ENCODE measurements at places on chromosomes 6 and 20.

GRCh38 chr6:37990762-37991525 is 171.4 kb downstream of the ZFAND3 start:
- DNase-seq, result no peak

- DNase-seq, result no peak
Measured at GRCh38 chr6:168920289-168920688, 333.4 kb downstream of the THBS2 start.

DNA sequence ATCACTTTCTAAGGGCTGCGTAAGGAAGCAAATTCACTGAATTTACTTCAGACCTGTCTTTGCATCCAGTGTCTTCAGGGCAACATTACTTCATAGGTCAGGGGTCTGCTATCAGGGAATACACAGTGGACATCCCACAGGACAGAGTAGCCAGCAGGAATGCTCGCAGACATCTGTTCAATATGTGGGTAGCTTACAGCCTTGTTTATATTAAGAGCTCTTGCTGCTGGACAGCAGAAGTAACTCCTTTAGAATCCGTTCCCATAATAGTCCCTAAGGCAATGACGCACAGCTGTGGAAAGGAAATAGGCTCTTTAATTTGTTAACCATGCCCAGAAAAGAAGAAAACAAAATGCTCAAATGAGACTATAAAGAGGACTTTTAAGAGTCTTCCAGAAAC is 198.7 kb downstream of the MOXD1 start:
- no peak for DNase-seq

DNA sequence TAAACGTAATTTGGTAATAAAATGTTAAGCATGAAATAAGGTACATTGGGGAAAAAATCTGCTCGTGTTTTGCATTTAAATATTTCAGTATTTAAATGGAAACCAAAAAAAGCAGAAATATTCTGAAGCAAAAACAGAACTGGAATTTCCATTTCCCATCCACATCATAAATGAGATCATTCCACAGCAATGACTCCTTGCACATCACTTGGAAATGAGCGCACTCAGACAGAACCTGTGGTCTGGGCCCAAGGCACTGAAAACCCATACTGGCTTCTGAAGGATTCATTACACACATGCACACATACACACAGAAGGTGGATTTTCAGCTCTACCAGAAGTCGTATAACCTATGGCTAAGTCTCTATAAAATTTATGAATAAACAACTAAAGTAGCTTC is 174.8 kb downstream of the IBTK start:
- DNase-seq, result no peak

- DNase-seq, result no peak
Measured at GRCh38 chr6:23377830-23378229, 748.2 kb upstream of the NRSN1 start.

- DNase-seq, result no peak
Measured at GRCh38 chr20:2357114-2357513, 23.6 kb upstream of the TGM6 start.

DNA sequence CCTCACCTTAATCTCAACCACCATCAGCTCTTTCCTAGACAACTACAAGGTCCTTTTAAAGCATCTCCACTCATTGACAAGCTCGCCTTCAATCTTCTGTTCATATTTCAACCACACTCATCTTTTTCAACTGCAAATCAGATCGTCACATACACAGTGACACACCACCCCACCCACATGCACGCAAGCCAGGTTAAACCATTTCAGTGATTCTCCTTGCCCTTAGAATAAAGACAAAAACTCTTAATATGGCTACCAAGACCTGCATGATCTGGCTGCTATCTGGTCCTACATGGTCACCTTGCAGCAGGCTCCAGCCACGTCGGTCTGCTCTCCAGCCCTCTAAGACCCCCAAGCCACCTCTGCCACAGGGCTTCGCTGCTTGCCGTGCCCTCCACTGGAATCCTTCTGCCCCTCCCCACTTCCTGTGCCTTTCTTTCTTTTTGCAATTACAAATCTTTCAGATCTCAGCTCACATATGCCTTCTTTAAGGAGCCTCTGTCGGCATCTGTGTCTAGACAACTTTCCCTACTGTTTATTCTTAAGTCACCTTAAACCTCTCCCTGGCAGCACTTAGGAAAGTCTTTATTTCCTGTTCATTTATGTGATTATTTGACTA is 507.3 kb upstream of the ARID1B start:
- DNase-seq, result no peak

- no peak for DNase-seq
Measured at GRCh38 chr20:32752458-32753250, 9.4 kb upstream of the COMMD7 start.

GRCh38 chr20:384723-385122 is 4.2 kb downstream of the TRIB3 start:
- no peak for DNase-seq

DNA sequence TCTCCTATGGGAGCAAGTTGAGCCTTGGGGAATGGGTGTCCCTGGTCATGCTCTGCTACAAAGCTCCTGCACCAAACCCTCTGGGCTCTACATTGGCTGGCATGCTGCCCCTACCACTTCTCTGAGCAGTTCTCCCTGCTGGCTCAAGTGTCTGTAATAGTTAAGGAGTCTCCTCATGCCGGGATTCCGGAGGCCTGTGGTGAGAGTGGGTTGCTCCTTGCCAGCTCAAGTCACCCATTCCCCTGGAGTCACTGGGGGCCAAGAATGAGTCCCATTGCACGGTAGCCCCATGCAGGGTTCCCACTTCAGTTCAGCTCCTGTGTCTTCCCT is 173.9 kb downstream of the PRDM13 start:
- no peak for DNase-seq

DNA sequence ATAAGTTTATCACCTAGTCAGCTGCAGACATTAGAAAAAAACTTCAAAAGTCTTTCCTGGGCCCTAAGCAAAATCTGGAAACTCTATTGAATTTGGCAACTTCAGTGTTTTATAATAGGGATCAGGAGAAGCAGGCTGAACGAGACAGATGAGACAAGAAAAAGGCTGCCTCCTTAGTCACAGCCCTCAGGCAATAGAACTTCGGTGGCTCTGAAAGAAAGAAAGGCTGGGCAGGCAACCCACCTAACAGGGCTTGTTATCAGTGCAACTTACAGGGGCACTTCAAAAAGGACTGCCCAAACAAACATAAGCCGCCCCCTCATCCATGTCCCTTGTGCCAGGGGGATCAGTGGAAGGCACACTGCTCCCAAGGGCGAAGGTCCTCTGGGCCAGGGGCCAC is 657.9 kb upstream of the HS3ST5 start:
- no peak for DNase-seq

DNA sequence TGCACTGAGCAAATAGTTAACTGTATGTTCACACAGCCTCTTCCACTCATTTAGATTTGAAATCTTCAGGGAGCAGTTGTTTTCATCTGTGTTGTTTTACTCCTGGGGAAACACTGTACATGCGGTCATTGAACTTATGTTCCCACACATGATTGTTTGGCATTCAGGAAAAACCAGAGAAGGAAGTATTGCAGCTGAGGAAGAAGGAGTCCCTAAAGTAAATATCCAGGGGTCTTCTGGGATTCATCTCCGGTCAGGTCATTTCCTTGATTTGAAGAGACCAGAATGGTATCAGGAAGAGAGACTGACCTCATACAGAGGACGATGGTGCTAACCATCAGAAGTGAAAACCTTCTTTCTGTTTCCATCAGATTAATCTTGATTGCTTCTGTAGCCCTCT is 52.5 kb downstream of the DCBLD1 start:
- DNase-seq, result no peak

DNA sequence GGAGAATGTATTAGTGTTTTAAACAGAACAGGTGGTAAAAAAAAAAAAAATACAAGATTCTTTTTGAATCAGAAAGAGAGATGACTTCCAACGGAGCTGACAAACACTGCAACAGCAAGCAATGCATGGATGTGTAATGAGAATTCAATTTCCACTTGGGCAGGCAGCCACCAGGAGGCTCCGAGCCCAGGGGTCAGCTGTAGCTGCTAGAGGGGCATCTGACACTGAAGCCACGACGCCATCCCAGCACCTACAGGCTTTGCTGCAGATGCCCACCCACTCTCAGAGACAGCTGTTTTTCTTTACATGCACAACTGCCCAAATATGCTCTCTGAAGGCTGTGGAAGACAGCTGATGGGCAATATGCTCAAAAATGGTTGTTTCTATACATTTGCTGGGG is 75.4 kb downstream of the ELOVL5 start:
- no peak for DNase-seq

DNA sequence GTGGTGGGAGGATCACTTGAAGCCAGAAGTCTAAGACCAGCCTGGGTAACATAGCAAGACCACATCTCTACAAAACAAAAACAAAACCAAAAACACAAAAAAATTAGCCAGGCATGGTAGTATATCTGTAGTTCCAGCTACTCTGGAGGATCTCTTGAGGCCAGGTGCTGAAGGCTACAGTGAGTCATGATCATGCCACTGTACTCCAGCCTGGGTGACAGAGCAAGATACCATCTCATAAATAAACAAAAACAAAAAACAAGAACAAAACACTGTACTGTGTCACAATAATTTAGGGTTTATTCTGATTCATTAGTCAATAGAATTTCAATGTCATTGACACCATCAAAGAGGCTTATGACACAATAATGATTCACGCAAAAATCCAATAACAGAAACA is 1121.7 kb upstream of the MAP3K7 start:
- DNase-seq, result peak; percentile 15

DNA sequence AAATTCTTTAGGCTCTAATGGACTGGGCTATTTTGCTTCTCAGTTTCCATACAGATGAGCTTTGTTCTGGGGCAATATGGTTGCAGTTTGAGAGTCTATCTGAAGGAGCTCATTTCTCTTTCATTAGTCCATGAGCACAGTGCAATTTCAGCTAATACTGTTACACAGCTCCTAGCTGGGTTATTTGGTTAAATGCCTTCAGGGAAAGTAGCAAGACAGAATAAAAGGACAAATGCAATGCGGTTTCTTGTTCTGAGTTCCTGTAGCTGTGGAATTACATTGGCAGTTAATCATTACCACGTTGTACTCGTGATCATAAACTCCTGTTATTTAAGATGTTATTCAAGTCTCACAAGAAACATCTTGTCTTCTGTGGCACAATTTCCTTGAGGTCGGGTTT is 127.7 kb downstream of the BFSP1 start:
- DNase-seq, result no peak

- DNase-seq, result no peak
Measured at GRCh38 chr6:147625946-147626345, 117.5 kb downstream of the SAMD5 start.

DNA sequence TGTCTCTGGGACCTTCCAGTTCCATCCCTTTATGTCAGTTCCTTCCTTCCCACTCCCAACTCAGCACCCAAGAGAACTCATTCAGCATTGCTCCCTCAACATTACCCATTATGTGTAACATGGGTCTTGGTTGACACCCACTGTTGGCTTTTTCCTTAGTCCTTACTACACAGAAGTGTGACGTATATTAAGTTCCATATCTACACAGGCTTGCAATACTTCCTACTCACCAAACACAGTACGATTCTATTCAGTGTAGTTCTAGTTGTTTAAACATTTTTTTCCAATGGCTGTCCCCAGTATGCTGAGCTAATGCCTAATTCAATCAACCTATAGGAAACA is 37.7 kb downstream of the ARHGAP18 start:
- no peak for DNase-seq

GRCh38 chr20:37992802-37993409 is 40.4 kb downstream of the TTI1 start:
- DNase-seq, result peak; percentile 85

DNA sequence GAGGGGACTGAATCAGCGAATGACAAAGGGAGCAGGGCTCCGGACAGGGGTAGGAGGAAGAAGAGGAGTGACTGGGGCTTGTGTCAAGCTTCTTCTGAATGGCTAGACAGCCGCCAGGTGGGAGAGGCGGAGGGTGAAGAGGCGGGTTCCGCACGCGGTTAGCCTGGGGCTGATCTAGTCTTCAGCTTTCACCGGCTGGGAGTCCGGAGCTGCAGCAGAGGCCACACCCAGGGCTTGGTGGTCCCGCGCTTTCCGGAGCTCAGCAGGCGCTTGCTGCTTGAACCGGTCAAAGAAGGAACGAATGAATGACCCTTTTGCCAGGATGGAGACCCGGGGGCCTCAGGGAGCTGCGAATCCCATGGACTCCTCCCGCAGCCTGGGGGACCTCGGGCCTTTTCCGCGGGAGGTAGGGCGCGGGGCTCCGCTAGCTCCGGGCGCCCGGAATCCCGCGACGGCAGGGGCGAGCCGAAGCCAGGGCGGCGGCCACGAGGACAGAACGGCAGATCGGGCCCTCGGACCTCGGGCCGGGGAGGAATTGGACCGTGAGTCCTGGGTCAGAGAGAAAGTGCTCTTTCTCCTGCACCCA is at the start of gene C6orf141:
Gene C6orf141, plus strand, starts transcription at position 177 of the 586 bp plus-strand sequence. Its CDS starts 125 bp downstream, at position 302.
- peak; percentile 56 for DNase-seq

GRCh38 chr6:75266716-75267291 is 17.8 kb downstream of the TMEM30A start:
- DNase-seq, result peak; percentile 46

DNA sequence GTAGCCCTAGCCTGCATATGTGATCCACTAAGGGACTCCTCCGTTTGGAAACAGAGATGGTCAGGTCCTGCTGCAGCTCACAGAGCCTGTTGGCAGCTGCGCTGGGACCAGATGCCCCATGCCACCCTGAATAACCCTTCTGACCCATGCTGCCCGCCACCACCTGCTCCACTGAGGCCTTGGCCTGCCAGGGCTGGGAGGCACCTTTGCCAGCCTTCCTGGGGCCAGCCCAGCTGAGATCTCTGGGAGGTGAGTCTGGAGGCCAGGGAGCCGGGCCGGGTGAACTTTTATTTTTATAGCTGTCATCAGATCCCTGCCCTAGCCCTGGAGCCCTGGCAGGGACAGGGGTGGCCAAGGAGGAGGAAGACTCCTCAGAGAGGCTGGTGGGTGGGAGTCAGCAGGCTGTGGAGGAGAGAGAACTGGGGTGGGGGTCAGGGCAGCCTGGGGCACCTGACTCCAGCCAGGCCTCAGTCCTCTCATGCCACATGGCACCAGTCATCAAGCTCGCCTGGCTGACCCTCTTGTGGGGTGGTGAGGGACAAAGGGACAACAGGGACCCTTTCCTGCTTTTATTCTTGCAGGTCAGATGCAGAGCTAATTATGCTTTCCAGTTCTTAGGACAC is 10.0 kb downstream of the CEBPB start:
- no peak for DNase-seq

DNA sequence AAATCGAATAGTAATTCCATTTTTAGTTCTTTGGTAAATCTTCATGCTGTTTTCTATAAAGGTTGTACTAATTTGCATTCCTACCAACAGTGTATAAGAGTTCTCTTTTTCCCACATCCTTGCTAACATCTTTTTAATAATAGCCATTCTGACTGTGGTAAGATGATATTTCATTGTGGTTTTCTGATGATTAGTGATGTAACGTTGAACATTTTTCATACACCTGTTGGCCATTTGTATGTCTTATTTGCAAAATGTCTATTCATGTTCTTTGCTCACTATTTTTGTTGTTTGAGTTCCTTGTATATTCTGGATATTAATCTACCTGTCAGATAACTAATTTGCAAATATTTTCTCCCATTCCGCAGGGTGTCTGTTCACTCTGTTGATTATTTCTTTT is 64.5 kb downstream of the LIN28B start:
- DNase-seq, result no peak

GRCh38 chr6:115668211-115668610 is 392.5 kb downstream of the FRK start:
- DNase-seq, result no peak
